ENCODE measurements at places on chromosomes 2 and 18.
A peak's percentile ranks its signal among the peaks of the same experiment; 100 is the strongest.

GRCh38 chr2:102848366-102848839 is 86.6 kb downstream of the TMEM182 start:
- peak; percentile 8 for DNase-seq

- DNase-seq = no peak
These were observed 86.2 kb upstream of the COL5A2 start for GRCh38 chr2:189265696-189266320.

- no peak for DNase-seq
These were observed 285.5 kb upstream of the LRRTM4 start for GRCh38 chr2:77807531-77808215.

DNA sequence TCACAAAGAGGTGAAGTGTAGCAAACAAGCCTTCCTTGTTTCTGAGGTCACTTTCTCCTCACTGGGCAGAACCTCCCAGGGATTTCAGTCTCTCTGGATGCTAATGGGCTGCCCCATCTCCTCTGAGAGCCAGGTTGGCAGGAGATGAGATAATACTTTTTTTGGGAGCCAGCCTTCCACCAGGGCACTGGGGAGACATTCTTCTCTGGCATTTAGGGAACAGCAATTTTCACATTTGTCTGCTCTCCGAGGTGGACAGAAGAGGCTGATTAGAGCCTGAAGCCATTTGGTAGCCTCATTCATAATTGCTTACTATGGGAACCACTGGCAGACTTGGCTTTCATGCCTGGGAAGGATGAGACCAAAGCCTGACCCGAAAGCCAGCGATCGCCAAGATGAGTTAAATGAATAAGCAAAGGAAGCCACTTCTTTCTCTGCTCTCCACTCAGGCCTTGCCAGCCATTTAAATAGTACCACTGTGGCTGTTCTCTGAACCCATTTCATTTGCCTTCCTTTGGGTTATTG is 70.1 kb downstream of the NRP2 start:
- DNase-seq = no peak

GRCh38 chr2:129803871-129804270 is 175.6 kb upstream of the RAB6C start:
- DNase-seq = no peak

- no peak for DNase-seq
These were observed 536.1 kb downstream of the SLC4A3 start for GRCh38 chr2:220163486-220163885.

DNA sequence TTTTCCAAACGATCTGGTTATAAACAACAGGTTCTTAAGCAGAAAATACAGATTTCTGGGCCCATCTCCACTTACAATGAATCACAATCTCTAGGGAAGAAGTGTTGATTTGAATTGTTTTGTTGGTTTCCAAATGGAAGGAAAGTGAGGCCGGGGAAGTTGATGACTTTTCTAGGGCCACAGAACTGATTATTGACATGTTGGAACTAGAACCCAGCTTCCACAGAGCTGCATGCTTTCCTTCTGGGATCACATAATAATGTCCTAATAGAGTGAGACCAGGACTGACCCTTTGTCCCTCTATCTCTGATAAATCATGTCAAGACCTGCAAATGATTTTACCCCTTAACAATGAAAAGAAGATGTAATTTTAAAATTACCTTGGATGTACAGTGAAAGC is 332.2 kb downstream of the OSR1 start:
- no peak for DNase-seq

DNA sequence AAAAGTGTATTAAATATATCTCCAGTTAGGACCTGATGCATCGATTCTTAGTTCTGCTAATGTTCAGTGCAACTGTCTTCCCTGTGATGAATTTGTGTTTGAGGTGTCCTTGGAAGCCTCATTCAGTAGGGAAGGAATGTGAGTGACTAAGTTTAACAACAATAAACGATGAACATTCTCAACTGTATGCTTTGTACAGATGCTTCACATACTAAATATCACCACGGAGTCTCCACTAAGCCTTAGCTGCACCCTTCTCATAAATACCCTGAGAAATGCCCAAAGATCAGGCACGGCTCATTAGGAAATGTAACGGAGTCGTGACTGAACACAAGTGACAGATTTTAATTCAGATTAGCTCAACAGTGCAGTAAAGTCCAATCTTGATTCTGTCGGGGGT is 24.4 kb upstream of the AGFG1 start:
- DNase-seq = no peak

- DNase-seq = peak; percentile 55
These were observed 150.8 kb downstream of the ANKRD44 start for GRCh38 chr2:197159661-197160211.

- no peak for DNase-seq
These were observed 40.8 kb downstream of the ZEB2 start for GRCh38 chr2:144479138-144479537.

GRCh38 chr18:7871560-7872456 is 304.7 kb downstream of the PTPRM start:
- no peak for DNase-seq

DNA sequence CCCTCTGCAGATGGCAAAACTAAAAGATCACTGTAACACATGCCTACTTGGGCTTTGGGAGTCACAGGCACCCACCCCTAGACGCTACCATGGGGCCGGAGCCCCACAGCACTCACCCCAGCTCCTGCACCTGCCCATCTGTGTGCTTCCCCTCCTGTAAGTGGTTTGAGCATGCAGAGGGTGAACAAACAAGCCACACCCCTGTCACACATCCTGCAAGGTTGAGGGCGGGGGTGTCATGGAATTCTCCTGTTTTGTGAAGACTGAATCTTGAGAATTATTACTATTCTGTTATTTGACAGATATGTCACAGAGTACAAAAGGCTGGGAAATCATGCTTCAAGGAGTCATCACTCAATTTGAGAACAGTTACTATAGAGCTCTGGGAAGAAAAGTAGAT is 60.9 kb downstream of the RFTN2 start:
- DNase-seq = peak; percentile 7

- DNase-seq = no peak
These were observed at the start of gene IMPA2 for GRCh38 chr18:11981192-11981542. TSS of gene IMPA2 (plus strand) at chr18:11981507. CDS start at chr18:11981670, 163 bp downstream.

GRCh38 chr2:63977904-63978303 is 41.3 kb downstream of the VPS54 start:
- DNase-seq = peak; percentile 28

GRCh38 chr2:239073745-239074530 is 226.1 kb downstream of the TWIST2 start:
- no peak for DNase-seq

DNA sequence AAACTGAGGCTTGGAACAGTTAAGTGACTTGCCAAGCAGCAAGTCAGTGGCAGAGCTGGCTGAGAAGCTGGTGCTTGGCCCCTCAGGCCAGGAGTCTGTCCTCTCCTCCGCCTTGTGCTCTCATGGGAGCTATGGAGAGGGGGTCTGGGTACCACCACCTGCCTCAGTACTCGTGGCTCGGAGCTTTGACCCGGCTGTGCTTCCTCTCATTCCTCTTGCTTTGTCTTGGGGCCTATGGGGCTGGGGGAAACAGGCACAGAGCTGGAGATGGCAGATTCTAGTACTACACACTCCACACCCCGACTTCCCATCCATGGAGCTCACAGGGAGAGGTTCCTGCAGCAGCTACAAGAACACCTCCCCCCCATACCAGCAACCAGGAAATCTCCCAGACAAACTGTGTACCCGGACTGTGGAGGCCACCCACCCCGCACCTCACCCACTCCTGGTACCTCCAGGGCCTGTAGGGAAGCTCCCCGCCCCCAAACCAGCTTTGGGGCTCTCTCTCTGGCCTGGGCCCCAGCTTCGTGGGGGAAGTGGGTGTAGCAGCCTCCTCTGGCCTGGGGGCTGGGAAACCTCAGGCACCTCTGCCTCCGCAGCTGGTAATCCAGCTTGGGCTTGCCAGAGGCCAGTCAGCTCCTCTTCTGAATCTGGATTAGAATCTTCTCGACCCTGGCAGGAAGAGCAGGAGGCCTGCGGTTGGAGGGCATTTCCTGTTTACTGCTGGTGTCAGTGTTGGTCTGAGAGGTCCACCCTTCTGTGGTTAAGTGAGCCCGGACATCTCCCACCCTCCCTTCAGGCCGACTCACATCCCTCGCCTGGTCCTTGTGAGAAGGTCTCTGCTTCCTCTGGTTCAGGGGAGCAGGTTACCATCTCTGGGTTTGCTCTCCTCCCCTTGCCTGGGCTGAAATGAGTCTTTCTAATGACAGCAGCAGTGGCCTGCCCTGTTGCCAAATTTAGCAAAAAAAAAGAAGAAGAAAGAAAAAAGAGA is 22.3 kb upstream of the RHOB start:
- peak; percentile 7 for DNase-seq

DNA sequence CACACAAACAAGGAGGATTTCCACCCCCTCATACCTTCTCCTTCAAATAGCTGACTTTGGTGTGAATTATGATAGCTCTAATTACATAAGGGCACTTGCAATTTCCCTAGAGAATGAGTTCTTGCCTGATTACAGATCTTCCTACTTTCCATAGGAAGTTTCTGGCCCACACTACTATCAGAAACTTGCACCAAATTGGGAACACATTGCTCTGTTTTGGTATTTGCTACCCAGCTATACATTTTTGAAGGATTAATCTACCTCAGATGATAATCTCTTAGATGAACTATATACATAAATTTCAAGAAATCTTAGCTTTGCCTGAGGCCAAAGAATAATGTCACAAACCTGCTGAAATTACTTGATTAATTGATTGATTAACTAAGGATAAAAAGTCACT is 4.9 kb downstream of the DCC start:
- DNase-seq = no peak

GRCh38 chr2:57408587-57408986 is 638.0 kb upstream of the VRK2 start:
- DNase-seq = no peak

DNA sequence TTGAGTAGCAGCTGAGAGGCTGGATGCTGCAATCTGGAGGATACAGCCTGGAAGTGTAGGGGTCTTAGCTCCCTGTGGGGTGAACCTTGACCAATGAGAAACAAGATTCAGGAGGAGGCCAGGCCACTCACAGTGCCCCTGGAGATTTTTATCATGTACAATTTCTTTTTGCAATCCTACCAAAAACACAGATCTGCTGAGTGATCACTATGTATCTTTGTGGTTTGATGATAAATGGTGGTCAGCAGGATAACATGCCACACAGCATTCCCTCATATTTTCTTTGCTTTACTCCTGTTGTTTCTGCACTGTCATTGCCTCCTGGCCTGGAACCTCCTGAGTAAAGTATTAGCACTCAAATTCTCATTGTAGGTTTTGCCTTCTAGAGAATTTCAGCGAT is 357.9 kb downstream of the THSD7B start:
- DNase-seq = no peak

GRCh38 chr18:23270986-23271680 is 135.8 kb downstream of the CABLES1 start:
- DNase-seq = no peak

GRCh38 chr18:79400591-79401381 is 5.1 kb downstream of the NFATC1 start:
- peak; percentile 67 for DNase-seq

DNA sequence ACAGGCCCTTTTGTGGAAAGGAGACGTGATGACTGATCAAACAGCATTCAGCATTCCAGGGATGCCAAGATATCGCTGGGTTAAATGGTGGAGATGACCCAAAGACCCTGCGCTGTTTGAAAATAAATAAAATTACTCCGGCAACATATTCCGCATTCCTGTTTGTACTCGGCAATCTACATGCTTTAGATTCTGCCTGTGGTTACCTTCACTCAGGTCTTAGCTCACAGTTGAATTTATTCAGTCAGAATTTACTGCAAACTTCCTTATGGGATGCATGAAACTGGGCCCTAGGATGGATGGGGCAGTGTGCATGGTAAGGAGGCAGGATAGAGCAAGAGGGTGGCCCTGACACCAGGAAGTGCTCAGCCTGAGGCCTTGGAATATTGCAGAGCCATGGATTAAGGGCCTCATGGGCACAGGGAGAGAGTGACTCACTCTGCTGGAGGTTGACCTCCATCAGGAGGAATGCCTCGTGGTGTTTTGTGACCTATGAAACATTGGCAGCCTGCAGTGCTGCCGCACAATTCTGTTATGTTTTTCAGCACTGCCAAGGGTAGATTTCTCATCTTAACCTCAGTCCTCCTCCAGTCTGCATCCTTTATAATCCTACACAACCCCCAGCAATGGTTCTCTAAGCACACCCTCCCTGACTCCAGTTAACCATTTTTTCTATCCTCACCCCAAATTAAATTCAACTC is 321.4 kb downstream of the IRS1 start:
- DNase-seq = no peak

GRCh38 chr18:59220784-59221765 is 1.1 kb downstream of the GRP start:
- DNase-seq = no peak

DNA sequence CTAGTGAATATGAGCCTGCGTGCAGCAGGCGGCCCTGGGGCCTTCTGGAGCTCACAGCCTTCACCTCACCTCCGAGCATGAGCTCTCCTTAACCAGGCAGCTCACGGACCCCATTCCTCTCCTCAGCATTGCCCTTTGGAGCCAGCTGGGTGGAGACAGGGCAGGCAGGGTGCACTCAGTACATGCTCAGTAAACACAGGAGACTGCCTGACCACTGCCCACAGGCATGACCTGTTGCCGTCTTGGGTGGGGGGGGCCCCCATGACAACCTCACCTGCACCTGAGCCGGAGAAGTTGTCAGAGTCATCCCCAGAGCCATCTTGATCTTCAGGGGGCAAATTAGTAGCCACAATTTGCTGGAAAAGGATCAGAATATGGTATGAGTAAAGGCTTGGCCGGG is 19.9 kb downstream of the SDC1 start:
- DNase-seq = no peak

DNA sequence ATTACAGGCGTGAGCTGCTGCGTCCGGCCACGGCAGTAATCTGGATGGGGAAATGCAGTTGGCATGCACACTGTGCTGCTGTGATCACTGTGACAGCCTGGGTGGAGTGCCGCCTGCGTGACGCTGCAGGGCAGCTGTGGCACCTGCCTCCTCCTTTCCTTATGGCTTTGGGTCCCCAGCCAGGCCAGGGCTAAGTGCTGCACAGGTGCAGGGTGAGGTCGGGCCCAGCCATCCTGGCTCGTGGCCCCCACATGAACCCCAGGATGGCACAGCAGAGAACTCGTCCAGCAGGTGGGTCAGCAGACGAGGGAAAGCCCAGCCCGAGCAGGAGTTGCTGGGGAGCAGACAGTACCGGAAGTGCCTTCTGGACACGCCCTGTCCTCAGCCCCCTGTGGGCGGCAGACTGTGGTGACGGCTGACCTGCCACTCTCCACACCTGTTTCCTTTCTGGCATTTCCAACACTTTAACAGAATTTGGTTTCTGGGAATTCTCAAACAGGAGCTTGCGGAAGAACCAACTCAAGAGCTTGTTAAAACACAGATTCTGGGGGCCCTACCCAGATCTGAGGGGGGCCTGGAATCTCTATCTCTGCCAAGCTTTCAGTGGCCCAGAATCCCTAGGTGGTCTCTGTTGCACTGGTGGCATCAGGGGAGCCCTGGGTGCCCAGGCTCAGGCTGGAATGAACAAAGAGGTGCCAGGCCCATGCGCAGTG is 16.9 kb downstream of the HS1BP3 start:
- no peak for DNase-seq

DNA sequence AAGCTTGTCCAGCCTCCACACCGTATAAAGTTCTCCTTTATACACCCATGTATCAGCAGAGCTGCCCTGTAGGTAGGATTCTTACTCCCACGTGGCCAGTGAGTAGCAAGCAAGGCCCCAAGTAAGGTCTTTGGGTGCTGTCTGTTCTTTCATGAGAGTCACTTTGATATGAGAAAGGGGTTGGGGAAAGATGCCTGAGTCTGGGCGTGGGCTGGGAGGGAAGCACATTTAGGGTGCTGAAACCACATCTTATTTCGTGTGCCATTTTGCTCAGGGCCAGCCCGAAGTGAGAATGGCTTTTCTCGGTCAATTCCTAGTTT is 436 bp upstream of the ITPRIPL1 start:
- peak; percentile 29 for DNase-seq

Measured in CD4-positive, alpha-beta T cell treated with Interleukin-17A for 4 hours (primary cell).